T-helper 1 cell (primary cell): ENCODE measurements at places on chromosomes 1 and 21.

GRCh38 chr1:18201997-18202719, 94.6 kb downstream of the IGSF21 start:
- DNase-seq: no peak

DNA sequence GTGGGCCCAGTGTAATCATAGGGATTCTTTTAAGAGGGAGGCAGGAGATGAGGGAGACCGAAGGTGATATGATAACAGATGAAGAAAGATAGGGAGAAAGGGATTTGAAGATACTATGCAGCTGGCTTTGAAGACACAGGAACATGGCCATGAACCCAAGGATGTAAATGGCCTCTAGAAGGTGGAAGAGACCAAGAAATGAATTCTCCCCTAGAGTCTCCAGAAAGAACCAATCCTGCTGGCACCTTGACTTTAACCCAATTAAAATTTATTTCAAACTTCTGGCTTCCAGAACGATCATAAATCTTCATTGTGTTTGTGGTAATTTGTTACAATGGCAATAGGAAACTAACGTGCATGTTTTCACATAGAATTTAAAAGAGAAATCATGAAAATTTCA, 95.0 kb upstream of the GORAB start:
- no peak for DNase-seq

DNA sequence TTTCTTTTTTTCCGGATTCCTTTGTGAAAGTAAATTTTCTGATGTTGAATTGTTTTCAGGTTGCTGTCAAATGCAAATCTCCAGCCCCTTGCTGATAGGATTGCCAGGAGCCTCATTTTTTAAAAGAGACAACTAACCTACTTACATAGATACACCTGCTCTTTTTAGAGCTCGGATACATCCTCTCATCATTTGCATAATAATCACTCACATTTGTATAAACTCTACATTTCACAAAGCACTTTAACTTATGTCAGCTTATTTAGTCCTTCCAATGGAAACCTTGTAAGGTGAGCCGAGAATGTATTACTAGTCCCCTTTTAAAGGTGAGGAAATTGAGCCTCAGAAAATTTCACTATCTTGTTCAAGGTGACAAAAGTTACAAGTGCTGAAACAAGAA, 84.8 kb downstream of the KCTD3 start:
- DNase-seq: no peak

GRCh38 chr1:241615043-241615974, 24.9 kb downstream of the CHML start:
- DNase-seq: no peak

DNA sequence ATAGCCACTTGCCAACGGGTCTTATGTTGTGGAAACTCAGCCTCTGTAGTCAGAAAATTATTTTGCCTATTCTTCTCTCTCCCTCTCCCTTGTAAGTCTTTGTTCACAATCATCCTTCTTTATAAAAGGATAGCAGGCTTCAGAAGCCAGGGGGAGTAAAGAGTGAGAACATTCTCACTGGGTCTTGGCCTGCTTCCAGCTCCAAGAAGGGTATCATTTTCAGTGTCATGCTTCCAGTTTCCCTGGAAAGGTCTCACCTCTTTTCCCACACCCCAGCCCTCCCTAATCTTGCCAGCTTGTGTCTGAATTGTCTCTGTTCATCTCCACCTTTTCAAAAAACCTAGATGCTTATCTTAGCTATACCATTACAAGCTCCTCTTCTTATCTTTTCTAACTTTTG, 346.2 kb upstream of the LRRC7 start:
- no peak for DNase-seq

DNA sequence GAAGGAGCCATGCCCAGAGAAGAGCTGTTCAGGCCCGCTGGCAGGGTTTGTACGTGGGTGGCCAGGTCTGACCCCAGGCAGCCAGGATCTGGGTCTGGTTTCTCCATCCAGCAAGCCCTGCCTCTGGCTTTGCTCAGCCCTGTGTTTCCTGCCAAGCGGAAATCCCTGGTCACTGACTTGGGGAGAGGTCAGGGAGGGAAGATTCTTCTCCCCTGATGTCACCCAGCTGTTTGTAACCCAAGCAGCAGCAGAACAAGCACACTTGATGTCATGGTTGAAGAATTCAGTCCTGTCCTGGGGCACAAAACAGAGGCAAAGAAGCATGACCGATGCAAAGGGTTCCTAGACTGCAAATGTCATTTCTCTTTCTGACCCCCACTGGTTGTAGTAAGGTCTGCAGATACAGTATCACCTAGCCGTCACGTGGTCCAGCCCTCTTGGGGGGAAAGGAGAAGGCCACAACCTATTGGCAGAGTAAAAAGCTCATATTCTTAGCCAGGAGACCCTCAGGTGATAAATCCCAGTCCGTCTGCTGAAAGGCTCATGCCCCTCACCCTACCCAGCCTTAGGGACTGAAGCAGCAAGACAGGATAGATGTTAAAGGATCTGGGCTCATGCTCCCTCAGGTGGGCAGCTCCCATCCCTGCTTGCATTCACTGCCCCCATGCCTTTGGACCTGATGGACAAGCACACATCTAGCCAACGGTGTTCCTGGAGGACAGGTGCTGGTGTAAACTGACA, 120.9 kb downstream of the SYT2 start:
- DNase-seq: no peak

DNA sequence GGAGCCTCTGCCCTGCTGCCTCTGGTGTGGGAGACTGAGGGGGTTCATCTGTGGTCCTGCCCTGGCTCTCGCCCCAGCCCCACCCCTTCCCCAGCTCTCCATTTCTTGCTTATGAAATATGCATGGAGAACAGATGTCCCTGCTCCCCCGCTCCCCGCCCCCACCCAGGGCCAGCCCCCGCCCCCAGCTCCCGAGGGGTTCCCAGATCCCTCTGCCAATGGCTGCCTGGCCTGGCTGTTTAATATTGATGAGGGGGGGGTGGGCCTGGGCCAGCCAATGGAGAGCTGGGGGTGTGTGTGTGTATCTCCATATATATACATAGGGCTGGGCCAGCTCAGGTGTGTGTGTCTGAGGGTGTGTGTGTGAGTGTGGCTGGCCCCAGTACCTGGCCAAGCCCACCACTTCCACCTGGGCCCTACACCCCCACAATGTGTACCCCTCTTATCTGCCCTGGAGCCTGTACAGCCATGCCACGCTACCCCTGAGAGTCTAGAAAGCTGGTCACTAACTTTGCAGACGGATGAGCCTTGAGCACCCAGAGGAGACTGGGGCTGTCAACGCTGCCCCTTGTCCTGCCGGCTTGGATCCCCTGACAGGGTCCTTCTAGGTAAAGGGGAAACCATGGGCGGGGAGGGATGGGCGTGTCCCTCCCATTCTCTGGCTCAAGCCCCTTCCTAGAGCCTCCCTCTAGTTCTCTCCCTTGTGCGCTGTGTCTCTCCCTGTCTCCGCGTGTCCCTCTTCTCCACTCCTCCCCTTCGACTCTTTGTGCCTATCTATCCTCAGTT, at the start of gene NHLH1:
NHLH1 (plus strand) TSS at position 341 of the 785 bp plus-strand sequence. CDS start 3,661 bp downstream, outside the sequence.
- no peak for DNase-seq
